GM19239 (cell line): ENCODE measurements at places on chromosomes 16 and 17.

DNA sequence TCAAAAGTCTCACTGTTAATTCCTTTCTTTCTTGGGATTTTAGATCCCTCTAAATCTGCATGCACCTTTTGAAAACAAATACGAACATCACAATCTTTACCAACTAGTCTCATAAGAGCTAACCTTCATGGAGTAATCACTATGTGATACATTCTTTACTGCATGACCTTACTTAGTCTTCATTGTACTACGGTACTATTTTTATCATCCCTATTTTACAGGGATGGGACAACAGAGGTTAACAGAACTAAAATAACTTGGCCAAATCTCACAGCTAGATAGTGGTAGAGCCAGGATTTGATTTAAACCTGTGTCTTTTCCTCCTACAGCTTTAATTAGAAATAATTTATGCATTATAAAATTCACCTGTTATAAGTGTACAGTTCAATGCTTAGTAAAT, 32.9 kb upstream of the TAOK1 start:
- no peak for DNase-seq

DNA sequence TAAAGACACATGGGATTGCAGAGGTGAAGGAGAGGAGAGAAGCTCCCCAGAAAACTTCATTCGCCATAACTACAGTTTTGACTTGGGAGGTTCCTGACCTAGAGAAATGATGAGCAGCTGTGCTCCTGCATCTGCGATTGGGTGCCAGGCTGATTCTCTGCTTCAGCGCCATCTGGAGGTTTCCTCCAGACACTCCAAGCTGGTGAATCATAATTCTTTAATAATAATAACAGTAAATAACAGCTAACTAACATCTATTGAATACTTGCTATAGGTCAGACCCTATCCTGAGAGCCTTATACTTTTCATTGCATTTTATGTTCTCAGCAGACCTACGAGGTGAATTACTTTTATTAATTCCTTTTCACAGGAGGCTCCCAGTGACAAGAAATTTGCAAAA, 575.8 kb downstream of the TOX3 start:
- no peak for DNase-seq

DNA sequence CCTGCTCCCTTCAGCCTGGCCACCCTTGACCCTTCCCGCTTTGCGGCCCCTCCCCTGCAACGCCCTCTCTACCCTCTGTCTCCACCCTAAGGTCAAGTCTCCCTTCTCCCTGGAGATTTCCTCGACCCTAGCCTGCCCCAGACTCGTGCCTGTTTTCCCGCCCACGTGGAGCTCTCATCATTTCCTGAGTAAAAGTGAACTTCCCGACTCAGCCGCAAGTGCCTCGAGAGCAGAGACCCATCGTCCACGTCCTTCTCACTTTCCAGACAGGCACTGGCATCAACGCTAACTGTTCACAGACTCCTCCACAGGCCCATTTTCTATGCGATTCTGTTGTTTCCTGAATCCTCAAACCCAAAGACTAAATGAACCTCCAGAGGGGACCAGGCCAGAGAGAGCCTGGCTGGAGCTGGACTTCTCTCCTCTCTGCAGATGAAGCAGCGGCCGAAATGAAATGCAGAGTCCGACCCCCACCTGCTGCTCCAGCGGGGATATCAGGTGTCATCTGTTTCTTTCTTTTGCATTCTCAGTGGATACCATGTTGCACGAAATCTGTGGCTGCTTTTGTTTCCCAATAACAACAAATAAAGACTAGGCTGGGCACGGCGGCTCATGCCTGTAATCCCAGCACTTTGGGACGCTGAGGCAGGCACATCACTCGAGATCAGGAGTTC, 52.5 kb downstream of the RTN4RL1 start:
- no peak for DNase-seq

DNA sequence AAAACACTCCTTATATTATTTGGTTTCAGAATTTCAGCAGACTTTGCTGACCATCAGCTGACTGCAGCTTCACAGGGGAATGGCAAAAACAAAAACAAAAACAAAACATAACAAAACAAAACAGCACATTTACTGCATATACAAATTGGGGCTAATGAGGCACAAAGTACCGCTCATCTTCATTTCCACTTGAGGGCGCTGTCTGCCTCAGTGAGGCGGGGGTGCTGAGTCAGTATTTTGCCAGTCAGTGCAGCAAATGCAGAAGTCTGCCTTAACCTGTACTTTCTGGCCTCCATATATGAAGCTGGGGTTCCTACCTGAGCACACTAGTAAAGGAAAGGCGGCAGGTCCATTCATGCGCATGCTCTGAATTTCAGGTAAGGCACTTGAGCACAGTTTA, 13.5 kb upstream of the DYNLRB2 start:
- no peak for DNase-seq

GRCh38 chr16:21084631-21085225, 65.9 kb downstream of the DNAH3 start:
- no peak for DNase-seq

GRCh38 chr16:28317040-28317880, 24.9 kb downstream of the SBK1 start:
- peak; percentile 89 for DNase-seq

DNA sequence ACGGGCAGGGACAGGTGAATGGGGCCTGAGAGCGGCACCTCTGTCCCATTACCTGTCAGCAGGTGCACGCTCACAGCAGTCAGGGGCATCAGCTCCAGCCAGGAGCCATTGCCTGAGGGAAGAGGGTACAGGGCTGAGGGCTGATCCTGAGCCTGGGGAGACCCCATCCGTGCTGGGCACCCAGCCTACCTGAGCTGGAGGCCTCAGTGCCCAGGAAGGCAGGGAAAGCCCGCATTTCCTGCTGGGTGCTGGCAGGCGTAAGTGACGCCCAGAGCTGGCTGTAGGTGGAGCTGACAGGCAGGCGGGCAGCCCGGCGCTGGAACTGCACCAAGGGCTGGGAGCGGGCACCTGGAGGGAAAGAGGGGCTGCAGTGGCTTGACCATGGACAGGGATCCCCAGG, 7.4 kb downstream of the FAM171A2 start:
- no peak for DNase-seq

GRCh38 chr16:66479661-66480264, 52.7 kb downstream of the BEAN1 start:
- no peak for DNase-seq

DNA sequence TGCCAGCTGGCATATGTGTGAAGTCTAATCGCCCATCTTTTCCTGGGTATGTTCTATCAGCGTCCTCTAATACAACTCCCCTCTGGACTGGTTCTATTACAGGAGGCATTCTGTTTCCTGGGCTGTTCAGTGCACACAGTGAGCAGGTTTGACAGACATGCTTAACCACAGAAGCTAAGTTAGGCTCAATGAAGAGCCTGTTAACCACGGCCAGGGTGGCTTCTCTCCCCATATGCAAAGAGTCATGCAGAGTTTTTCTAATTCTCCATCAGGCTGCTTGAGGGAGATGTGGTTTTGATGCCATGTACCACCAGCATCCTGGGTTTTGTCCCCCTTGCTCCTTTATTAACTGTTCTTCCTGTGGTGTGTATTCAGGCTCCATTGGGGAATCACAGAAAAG, 57.2 kb upstream of the ALOX12 start:
- DNase-seq, result no peak

GRCh38 chr17:30956764-30957374, 14.0 kb upstream of the RNF135 start:
- DNase-seq, result no peak

DNA sequence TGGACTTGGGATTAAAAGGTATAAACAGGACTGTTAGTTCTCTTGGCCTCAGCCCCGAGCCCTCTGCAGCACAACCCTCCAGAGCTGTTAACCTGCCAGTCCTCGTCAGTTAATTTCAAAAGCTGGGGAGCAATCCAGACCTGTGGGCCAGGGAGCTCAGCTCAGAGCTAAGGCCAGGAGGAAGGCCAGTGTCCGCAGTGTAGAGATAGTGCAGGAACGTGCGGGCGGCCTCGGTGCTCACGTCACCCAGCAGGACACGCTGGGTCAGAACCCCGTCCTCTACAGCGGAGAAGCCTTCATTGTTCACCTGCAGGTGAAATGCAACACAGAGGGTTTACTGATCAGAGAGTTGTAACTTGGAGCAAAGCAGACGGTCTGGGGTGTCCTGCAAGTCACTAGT, 15.4 kb upstream of the NLRC3 start:
- DNase-seq, result no peak

GRCh38 chr17:29062215-29062614, 19.3 kb downstream of the PIPOX start:
- DNase-seq, result no peak

DNA sequence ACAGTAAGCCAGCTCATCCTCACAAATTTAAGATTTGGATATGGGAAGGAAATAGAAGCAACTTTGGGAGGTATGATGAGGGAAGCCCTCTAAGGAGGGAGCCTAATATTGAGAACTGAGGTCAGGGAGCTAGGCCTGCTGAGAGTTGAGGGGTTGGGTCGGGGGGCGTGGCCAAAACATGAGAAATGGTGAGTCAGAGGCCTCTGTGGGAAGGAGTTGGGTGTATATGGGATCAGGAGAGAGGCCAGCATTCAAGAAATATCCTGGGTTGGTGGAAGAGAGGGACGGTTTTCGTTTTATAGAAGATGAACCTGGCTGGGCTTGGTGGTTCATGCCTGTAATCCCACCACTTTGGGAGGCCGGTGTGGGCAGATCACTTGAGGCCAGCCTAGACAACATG, 48.4 kb downstream of the CLEC16A start:
- no peak for DNase-seq

- no peak for DNase-seq
Observed at GRCh38 chr17:63275318-63275970, 170.7 kb downstream of the CYB561 start.

DNA sequence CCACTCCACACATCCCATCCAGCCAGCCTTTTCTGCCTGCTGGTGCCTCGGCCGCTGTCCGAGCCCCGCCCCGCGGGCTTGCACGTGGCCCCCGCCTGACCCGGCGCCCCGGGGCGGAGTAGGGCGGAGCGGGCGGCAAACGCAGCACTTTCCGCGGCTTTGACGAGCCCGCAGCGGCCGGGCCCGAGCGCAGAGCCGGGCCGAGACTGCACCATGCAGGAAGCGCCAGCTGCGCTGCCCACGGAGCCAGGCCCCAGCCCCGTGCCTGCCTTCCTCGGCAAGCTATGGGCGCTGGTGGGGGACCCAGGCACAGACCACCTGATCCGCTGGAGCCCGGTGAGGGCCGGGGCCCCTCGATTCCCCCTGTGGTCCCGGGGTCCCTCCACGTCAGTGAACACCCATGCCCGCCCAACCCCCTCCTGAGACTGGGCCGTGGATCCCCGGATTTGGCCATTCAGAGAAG, at the start of gene HSF4:
Gene HSF4, plus strand, starts transcription at position 147 of the 463 bp plus-strand sequence. Its CDS starts 67 bp downstream, at position 214.
- no peak for DNase-seq

DNA sequence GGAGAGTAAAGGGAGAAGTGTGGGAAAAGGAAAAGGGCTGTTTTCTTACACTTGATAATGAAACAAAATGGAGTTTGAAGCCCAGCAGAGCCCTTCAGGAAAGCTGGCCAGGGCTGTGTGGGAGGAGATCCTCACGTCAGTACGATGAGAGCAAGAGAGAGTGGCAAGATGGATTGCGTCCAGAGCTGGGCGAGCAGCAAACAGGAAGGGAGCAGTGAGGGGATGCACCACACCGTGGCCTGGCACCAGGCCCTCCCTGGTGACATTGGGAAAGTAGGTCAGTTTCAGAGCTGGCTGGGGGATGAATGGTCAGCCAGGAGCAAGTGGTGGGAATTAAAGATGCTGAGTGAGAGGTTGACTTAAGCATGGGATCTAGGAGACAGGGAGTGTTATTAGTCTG, 273.6 kb downstream of the GRIN2A start:
- DNase-seq, result no peak

GRCh38 chr16:28984619-28985135, at the start of gene LAT:
Gene LAT (plus strand): TSS chr16:28985052. CDS start chr16:28985418, 366 bp downstream.
- DNase-seq, result peak; percentile 58

DNA sequence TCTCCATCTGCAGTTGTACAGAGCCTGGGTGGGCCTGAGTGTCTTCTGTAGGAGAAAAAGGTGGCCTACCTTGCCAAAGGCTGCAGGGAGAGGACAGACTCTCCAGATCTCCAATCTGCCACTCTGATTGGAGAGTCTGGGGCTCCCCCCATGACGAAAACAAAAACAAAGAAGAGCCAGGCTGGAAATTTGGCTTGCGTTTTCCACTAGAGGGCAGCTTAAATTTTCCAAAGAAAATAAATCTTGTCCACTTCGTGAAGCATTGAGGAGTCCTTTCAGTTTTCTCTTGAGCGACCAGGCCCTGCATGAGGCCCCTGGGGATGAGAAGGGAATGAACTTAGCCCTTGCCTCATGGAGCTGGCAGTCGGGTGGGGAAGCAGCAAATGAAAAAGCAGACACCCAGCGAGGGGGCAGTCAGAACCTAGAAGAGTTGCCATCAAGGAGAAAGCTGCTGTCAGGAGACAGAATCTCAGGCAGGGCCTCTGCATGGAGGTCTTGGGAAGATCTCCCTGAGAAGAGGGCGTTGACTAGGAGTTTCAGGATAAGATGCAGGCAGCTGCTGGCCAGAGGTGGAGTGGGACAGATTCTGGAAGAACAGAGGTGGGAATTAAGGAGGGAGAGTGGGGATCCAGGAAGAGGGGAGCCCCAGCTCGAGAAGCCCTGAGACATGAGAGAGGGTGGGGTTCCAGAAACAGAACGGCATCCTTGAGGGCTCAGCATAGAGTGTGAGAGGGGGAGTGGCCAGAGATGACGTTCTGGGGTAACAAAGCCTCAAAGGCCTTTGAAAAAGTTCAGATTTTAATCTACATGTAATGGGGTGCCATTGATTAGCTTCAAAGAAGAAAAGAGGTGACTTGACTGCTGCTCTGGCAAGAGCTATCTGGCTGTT, 8.4 kb upstream of the SHCBP1 start:
- DNase-seq, result no peak

- peak; percentile 10 for DNase-seq
Observed at GRCh38 chr17:2689411-2690164, 22.0 kb downstream of the CLUH start.

GRCh38 chr17:4548061-4548461, 7.1 kb downstream of the MYBBP1A start:
- DNase-seq, result no peak

DNA sequence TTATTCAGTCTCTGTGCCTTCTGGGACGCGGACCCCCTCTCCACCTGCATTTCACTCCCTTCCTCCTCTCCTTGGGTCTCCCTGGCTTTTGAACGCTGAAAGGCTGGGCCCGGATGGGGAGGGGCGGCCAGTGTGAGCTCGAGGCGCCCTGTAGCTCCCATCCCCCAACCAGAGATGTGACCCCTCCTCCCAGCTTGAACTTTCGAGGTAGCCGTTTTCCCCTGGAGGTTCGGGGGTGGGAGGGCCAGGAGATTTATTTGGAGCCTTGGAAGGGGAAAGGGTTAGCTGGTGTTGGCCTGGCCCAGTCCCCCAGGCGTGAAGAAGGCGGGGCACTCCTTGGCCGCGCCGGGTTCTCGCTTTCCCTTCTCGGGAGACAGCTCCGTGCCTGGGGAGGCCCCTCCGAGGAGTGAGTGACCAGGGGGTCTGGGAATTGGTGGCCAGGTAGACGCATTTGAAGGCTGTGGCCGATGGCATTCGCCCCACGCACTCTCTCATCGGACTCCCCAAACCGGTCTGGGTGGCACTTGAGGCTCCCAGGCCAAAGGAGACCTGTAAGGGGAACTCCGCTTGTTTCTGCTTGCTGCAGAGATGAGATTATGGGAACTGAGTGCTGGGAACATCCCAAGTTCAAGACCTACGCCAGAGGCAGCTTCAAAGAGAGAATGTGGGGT, 942 bp downstream of the LDAF1 start:
- DNase-seq, result no peak
